ENCODE measurements at places on chromosomes 13 and 19.

DNA sequence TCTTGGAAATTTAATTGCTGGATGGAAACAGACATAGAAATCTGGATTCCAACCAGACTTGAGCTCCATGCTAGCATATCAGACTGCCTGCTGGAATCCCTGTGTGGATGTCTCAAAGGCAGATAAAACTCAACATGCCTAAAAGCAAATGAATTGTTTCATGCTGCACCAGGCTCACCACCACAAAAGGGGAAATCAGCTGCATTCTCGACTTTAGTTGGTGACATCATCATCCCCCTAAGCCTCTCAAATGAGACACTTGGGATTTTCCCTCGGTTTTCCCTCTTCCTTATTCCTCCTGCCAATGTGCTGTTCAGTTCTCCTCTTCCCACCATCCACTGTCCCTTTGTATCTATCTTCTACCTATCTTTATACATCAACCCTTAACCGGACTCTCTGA lies 134.3 kb downstream of the ZDHHC20 start:
- DNase-seq: no peak

DNA sequence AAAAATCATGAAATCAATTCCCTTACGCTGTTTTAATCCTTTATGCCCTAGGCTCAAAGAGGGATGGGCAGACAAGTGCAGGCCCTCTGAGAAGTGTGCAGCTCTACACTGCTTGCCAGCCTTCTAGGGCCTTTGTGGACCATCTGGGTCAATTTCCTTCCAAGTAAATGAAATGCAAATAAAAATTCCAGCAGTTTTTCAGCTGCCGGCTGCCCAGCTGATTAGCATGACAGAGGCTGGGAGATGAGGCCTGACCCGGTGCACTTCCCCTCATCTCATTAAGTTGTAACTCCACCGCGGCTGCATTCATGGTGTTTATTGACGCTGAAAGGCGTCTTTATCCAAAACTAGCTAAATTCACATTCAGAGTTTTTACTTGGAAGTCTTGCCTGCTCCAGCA lies 47.5 kb upstream of the GSX1 start:
- DNase-seq: no peak

DNA sequence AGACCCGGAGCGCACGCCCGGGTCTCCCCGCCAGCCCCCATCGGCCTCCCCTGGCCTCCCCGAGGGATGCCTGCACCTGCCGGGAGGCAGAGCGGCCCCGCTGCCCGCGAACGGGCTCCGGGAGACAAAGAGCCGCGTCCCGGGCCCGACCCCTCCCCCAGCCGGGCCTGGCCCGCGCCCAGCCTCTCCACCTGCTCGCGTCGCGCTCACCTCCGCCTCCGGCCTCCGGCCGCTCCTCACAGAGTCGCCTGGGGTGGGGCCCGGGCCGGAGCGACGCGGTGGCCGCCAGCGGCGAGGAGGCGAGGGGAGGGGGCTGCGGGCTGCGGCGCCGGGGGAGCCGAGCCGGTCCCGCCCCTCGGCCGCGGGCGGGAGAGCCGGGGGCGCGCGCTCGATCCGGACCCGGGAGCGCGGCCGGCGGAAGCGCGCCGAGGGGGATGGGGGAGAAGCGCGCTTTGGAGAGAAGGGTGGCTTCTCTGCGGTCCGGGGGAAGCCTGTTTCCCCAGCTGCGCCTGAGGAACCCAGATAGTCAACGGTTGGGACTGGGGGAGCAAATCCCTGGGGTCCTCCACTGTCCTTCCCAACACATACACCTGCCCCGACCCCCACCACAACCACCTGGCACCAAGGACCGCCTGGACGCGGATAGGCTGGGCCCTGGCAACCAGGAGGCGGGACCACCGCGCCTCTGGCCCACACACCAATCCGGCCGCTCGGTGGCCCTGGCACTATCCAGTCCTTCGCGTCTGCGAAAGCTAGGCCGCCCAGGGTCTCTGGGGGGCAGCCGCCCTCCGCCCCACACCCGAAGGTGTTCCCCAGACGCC lies at the start of gene PRR36:
PRR36 (minus strand) TSS at position 315 of the 821 bp plus-strand sequence. CDS start 701 bp downstream, outside the sequence.
- peak; percentile 28 for DNase-seq

DNA sequence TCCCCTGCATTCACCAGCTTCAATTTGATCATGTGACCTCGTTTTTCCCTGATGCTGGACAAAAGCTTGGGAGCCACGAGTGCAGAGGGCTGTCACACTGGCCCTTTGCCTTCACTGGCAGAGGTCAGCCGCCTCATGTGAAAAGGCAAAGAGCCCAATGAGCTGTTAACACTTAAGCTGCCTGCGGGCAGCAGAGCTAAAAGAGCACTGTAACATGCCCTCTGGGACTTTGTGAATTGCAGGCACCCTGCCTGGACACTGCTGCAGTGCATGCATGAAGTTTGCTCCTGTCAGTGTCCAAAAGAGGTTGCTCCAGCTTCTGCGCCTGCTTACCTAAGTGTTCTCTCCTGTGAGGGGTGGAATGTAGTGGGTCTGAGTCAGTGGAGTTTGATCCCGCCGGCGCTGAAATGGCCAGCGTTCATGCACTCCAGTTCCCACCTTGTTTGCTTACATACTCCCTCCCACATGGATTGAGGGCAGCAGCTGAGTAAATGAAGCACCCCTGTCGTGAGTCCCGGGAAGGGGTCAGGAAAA lies 193.7 kb downstream of the RFC3 start:
- DNase-seq: no peak

DNA sequence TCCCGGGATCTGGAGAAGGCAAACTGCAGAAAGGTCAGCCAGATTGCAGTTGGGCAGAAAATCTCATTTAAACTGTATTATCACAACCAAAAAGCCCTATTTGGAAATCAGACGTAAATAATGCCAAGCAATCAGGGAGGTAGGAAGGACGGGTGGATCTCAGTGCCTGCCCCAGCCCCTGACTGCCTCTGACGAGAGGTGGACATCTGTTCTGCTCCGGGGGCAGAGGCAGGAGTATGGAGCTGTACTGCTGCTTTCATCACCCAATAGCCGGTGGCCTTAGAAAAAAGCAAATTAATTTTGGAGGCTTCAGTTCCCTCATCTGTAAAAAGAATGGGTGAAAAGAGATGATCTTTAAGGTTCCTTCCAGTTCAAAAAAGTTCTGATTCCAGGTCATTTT lies 43.6 kb upstream of the WASF3 start:
- no peak for DNase-seq

DNA sequence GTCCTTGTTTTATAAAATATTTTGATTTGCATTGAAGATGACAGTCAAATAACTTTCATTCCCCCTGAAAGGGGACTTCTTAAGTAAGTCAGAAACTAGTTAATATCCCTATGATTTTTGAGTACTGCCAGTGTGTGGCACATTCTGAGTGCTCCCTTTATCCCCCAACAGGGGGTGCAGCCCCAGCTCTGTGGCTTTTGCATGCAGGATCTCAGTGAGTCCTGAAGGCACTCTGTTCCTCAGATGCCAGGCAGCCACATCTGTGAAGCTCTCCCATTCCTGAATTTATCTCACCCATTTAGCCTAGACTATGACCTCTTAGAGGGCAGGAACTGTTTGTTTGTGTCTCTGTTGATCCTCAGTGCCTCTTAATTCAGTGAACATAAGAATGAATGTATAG lies 123.1 kb downstream of the CDK8 start:
- DNase-seq: no peak

GRCh38 chr13:79995334-79995733 lies 345.6 kb downstream of the SPRY2 start:
- DNase-seq: no peak

DNA sequence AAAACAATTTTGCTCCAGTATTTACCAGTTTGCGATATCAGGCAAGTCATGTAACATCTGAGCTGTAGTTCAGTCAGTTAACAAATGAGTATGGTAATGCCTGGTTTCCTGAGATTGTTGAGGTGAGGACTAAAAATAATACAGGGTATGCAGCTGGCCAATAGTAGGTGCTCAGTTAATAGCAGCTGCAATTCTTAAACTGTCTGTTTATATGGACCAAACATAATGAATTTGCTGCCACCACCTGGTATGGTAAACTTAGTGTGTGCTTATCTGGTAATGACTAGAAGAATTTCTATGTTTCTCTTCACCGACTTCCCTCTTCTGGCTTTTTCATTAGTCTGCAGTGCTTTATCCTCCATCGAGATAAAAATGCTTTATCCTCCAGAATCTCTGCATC lies 9.1 kb downstream of the ZMYM2 start:
- DNase-seq: no peak

DNA sequence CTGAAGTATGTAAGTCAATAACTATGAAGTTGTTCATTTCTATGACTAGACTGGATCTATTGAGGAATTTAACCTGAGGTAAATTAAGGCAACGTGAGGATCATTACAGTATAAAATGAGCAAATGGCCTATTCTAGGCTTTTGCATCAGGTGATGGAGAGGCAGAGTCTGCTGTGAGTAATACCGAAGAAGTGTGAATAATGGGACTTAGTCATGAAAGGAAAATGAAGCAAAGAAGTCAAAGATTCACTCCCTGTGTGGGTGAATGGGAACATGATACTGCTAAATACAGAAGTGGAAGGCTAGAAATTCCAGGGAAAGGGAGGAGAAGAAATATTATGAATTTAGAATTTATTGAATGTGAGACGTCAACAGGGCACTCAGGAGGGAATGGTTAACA lies 774.1 kb downstream of the LIG4 start:
- no peak for DNase-seq

DNA sequence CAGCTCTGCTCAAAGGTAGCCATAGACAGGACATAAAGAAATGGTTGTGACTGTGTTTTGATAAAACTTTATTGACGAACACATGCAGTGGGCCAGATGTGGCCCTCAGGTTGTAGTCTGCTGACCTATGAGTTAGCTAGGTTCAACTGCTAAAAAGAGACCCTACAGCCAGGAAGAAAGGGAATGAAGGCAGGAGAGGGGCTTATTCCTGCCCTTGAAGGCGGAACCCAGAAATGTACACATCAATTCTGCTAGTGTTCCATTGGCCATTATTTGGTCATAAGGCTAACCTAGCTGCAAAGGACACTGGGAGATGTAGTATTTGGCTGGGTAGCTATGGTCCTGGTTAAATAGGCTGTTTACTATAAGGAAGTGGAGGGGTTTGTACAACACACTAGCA lies 18.0 kb downstream of the APBA3 start:
- DNase-seq: no peak

- no peak for DNase-seq
Measured at GRCh38 chr13:113566227-113566561, 18.4 kb upstream of the TFDP1 start.

DNA sequence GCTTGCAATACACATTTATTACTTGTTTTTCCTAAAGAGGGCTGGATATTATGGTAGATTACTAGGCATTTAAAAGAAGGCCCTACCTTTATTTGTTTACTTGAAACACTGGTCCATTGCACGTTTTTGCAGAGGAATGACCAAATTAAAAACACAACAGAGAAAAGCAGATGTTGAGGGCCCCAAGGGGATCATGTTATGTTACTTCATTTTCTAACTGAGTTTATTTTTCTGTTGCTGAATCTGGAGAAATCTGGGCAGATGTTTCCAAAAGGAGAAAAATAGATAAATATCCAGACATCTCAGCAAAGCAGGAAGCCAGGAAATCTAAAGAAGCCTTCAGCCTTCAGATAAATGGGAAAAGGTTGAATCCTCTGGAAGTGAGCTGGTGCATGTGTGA lies 353.0 kb downstream of the NDFIP2 start:
- DNase-seq: no peak

- DNase-seq: no peak
Measured at GRCh38 chr19:33826521-33826920, 29.9 kb downstream of the KCTD15 start.

DNA sequence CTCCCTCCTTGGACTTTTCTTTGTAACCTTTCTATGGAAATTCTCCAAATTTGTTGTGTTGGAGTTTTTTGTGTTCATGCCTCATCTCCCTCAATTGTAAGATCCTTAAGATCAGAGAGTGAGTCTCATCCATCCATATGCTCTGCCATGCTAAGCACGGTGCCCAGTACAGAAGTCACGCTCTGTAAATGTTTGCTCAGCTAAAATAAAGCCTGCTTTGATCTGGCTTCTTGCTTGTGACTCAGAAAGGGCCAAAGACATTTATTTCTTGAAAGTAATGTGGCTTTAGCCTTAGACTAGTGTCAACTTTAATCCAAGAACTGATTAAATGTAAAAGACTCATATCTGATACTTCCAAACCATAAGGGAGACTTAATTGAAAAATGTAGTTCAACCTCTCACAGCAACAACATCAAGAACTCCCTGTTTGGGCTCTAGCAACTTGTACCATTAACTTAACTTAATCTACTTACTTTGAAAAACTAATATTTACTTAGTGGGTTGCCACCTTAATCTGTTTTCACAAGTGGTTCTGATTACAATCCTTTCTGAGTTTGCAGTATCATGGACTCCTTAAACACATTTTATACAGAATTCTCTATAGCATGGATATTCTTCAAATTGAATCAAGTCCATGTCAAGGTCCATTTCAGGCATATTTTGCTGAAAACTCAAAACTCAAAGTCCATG lies 100.2 kb downstream of the KL start:
- DNase-seq: no peak

DNA sequence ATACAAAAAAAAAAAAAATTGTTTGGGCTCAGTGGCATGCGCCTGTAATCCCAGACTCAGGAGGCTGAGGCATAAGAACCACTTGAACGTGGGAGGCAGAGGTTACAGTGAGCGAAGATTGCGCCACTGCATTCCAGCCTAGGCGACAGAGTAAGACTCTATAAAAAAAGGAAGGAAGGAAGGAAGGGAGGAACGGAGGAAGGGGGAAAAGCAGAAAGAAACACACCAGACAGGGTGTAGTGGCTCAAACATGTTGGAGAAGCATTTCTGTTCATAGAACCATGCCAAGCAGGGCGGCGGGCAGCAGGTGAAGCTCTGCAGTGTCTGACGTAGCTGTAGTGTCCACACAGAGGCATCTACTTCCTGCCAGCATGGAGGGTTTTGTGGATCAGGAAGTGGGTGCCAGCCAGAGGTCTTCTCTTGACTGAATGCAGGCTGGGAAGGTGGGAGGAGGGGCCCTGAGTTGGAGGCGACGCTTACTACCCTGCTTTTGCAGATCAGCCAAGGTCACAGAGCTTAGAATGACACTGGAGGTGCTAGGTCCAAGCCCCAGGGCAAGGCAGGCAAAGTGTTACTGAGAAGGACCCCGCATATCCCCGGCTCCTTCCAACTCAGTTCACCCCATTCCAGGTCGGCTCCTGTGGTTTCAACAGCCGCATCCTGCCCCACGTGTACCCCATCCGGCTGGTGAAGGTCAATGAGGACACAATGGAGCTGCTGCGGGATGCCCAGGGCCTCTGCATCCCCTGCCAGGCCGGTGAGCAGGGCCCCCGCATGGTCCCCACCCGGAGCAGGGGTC lies 11.6 kb upstream of the PGLS start:
- DNase-seq: no peak

Data from activated CD4-positive, alpha-beta T cell treated with anti-CD3 and anti-CD28 coated beads, Interleukin-2, amount 50 U/mL, for 48 hours (primary cell).